ENCODE measurements at places on chromosomes 7 and 10.

- DNase-seq = peak; percentile 100
Observed at GRCh38 chr7:100705753-100706671, at the start of gene POP7. Gene POP7, plus strand, starts transcription at chr7:100706121. Its CDS starts 710 bp downstream, at chr7:100706831.

DNA sequence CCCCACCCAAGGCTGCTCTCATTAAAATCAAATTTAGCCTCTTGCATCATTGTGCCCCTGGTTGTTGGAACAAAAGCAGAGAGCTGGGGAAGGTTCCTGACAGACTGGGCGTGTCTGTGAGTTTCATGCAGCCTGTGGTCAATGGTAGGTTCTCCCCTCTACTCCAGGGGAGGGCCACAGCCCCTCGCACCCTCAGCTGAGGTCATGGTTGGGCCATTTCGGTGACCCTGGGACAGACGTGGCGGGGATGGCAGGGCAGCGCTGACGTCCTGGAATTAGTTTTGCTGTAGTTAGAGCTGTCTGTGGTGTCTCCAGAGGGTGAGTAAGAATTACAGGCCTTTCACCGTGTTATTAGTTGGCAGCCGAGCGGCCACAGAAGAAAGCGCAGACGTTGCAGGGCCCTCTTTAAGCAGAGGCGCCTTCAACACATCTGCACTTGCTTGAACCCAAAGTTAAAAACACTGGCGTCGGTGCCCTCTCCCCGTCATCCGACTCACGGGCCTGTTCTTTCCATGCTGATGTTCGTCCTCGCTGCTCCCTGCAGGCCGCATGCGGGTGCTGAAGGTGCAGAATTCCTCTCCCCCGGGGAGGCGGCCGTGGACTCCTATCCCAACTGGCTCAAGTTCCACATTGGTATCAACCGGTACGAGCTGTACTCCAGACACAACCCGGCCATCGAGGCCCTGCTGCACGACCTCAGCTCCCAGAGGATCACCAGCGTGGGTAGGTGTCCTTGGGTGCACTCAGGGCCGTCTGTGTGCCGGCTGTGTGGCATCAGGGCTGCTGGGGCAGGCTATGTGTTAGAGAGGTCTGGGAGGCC lies 2.8 kb downstream of the FAM20C start:
- DNase-seq = no peak

GRCh38 chr7:155348806-155349205 lies 51.1 kb downstream of the INSIG1 start:
- DNase-seq = no peak

DNA sequence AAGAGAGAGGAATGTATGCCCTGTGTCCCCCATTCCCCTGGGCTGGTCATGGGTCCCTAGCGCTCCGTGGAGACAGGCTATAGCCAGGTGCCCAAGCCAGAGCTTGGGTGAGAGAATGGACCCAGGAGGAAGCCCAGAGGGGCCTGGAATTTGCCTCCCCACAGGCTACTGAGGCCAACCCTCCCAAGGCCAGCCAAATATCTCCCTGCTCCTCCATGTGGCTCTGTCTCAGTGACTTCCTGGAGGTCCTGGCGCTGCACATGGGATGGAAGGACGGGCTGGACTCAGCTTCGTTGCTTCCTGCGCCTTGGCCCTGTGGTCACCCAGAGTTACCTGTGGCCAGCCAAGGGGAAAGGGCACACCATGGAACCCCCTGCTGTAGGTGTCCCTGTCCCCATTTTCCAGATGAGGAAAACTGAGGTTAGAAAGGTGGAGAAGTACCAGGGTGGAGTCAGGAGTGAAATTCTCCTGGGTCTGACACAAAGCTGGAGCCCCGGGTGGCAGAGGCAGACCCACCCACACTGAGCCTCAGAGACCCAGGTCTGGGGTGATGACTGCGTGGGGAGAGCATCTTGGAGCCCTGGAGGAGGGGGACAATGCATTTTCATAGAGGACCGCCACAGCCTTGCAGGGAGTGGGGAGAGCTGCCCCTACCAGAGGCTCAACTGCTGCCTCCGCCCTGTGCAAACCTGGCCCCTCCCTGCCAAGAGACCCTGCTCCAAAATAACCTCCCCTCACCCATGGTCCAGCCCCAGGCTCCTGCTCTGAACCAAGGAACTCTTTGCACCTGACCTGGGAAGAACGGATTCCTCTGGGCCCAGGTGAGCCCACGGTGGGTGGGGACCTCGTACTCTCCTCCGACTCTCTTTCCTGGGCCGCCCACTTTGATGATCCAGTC lies 42.6 kb downstream of the TMEM270 start:
- DNase-seq = no peak

- DNase-seq = no peak
Observed at GRCh38 chr7:8058322-8058721, 89.7 kb downstream of the GLCCI1 start.

- DNase-seq = no peak
Observed at GRCh38 chr7:69651101-69651590, 52.9 kb downstream of the AUTS2 start.

GRCh38 chr10:59397961-59398360 lies 35.6 kb upstream of the FAM13C start:
- DNase-seq = no peak

DNA sequence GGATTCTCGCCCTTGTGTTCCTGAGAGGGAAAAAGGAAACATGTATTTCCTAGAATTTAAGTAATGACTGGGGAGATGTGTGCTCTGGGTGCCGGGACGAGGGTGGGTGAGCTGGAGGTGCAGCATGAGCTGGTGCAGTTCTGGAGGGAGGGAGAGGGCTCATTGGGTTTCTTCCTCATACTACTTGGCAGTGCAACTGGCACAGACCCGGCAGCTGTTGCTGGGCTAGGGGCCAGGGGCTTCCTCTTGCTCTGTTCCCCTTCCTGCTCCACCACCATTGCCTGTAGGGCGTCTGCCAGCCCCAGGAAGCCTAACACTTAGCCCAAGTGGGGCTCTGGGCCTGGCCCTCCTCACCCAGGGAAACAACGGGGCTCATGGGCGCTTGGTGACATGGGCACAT lies 5.9 kb downstream of the RET start:
- DNase-seq = no peak

- DNase-seq = no peak
Observed at GRCh38 chr10:59279476-59279875, 82.9 kb downstream of the FAM13C start.

DNA sequence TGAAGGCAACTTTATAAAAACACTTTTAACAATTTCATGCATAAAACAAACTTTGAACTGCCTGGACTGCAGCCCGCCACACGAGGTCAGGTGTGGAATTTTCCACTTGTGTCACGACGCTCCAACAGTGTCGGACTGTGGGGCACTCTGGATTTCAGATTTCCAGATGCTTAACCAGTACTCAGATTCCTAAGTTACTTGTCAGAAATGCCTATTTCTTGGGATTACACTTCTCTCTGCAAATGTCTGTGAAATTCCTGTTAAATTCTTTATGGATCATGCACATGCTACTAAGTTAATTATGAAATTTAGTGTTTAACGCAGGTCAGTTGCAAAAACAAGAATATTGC lies 473 bp upstream of the GPER1 start:
- DNase-seq = no peak

DNA sequence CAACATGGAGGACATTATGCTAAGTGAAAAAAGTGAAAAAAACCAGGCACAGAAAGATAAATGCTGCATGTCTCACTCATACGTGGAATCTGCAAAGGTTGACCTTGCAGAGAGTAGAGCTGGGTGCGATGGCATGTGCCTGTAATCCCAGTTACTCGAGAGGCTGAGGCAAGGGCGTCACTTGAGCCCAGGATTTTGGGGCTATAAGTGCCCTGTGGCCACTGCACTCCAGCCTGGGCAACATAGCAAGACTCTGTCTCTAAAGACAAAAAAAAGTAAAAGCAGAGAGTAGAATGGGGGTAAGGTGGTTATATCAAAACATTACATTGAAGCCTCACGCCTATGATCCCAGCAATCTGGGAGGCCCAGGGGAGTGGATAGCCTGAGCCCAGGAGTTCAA lies 22.8 kb downstream of the CBX3 start:
- DNase-seq = no peak

- peak; percentile 13 for DNase-seq
Observed at GRCh38 chr7:34675749-34676374, 17.8 kb downstream of the NPSR1 start.

DNA sequence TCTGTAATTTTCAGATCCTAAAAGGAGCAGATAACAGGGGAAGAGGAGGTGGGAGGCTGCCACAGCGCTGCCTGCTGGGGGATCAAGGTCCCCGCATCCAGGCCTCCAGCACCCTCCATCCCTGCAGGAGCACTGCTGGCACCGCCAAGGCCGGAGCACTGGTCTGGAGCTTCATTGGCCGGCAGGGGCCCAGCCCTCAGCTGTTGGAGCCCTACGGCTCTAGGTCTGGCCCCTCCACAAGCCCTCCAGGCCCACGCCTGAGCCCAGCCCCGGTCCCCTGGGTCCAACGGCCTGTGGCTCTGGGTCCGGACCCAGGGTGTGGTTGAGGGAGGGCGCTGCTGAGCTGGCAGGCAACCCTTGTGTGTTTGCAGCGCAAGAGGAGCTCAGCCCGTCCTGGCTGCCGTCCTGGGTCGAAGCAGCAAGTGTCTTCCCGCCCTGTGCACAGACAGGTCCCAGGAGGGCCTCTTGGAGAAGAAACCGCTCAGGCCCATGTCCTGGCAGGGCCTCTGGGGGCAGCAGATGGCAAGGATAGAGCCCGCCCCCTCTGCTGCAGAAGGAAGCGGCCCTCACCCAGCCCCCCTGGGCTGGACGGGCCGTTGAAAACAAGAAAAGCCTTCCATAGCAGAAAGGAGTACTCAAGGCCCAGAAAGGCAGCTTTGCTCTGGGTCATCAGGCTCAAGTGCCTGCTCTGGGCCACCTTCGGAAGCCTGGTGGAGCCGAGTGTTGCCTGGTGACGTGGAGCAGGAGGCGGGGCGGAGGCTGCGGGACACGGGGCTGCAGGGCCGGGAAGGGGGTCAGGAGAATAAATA lies 54.3 kb upstream of the TNRC18 start:
- no peak for DNase-seq

DNA sequence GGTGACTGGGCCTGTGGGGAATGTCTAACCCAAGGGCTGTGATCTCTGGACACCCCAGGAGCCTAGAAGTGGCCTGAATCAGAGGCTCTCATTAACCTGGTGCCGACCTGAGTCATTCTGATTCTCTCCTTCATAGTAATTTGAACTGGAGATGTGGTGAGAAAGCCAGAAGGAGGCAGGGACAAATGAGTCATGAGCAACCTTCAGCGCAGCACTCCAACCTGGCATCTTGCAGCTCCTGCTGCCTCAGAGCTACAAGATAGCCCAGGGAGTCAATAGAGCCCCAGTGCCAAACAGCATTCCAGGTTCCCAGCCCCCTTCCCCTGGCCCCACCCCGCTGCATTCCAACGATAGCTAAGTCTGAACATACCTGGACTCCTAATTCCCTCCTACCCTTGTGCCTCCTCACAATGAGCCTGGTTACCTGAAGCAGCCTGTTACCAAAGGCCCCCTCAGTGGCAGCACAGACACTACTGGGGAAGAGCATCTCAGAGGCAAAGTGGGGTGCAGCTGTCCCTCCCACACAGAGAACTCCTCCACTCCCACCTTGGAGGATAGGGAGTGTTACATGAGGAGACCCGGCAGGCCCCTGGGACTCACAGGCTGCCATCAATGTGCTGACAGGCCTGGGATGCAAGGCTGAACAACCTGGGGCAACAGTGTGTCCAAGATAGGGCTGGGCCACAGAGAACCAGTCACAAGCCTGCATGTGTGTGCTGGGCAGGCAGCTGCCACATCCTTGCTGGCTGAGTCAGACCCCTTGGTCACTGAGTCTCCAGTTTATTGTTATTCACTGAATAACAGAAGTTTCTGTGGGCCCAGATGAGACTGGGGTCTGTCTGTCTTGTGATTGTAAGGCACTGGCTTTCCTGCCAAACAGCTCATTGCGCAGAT lies 76.8 kb upstream of the LEP start:
- DNase-seq = peak; percentile 52

GRCh38 chr10:31622978-31623377 lies 304.0 kb downstream of the ZEB1 start:
- DNase-seq = no peak

GRCh38 chr10:87053111-87053510 lies 33.0 kb downstream of the FAM25A start:
- DNase-seq = no peak

DNA sequence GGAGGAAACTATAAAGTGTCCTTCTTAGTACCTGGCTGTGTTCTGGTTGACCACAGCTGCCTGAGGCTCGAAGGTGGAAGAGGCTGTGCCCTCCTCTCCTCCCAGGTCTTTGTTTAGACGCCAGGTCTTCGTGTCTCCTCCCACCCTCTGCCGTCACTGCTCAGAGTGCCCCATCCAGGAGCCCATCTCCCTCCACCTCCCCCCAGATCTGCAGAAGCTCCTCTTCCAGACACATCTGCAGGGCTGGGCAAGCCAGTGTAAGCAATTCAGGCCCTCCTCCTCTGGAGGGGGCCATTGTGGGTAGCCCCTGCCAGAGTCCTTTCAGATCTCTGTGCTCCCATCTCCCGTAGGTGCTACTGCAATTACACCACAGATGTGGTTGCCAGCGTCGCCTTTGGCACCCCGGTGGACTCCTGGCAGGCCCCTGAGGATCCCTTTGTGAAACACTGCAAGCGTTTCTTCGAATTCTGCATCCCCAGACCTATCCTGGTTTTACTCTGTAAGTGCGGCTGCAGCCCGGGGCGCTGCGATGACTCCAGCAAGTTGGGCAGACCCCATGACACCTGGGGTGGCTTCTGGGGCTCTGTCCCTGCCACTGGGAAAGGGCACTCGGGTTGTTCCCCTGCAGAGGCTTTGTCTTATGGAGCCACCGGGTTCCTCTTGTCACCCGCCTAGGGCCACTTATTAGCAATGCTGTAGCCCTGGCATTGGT lies 107.5 kb downstream of the PARP12 start:
- DNase-seq = no peak

- no peak for DNase-seq
Observed at GRCh38 chr10:99394761-99395386, 35.5 kb downstream of the GOT1 start.

DNA sequence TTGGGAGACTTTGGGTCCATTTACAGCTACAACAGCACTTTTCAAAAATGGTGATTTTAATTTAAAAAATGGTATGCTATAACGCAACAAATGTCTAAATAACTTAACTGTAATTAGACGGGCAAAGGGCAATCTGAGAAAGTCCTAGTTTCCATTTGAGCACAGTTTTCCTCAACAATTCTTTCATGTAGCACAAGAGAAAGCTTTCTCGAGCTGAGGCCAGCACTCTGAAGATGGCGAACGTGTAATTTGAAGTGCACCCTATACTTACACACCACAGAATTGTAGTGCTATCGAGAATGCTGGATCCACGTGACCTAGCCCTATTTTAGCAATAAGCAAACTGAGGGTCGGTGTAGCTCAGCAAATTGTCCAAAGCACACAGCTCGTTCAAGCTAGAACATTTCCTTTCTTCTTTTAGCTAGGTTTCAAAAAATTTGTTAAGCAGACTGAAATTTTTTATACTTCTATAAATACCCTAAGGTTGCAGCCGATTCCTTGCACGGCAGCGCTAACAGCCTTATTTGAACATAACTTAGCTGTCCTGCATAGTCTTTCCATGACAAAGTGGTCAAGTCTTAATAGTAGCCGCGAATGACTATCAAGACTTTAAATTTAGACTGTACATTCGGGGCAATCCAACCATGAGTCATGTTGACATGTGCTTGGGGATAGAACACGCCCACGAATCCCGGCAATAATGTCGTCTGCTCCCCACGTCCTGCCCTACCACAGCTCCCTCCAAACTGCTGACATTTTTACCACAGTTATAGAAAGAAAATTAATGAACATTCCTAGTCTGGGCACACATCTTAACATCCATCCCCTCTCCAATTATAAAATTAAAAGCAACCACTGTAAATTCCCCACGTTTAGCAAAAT lies 10.0 kb downstream of the KLF6 start:
- DNase-seq = peak; percentile 57

All from LoVo (cell line).